NCI-H187 (cell line): ENCODE measurements at places on chromosomes 4 and X.

DNA sequence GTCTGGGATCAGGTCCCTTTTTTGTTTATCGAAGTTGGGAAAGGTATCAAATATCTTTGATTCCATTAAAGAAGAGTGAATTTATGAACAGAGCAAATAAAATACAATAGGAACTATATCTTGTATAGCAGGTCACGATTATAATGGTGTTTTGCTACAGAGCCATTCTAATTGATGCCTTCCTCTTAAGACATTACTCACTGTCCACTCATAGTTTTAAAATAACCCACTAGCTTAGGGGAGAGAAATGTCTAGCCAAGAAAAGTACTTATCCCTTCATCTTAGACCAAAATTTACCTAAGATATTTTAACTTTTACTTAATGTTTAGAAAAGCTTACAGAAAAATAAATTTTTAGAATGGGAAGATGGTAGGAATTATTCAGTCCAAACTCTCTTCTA is 112.0 kb upstream of the PABPC4L start:
- DNase-seq: no peak

GRCh38 chr4:113893546-113893945 is 85.9 kb downstream of the ARSJ start:
- no peak for DNase-seq

GRCh38 chrX:17531500-17531899 is 156.5 kb downstream of the NHS start:
- DNase-seq: no peak

GRCh38 chr4:48296365-48296764 is 26.7 kb upstream of the TEC start:
- no peak for DNase-seq

DNA sequence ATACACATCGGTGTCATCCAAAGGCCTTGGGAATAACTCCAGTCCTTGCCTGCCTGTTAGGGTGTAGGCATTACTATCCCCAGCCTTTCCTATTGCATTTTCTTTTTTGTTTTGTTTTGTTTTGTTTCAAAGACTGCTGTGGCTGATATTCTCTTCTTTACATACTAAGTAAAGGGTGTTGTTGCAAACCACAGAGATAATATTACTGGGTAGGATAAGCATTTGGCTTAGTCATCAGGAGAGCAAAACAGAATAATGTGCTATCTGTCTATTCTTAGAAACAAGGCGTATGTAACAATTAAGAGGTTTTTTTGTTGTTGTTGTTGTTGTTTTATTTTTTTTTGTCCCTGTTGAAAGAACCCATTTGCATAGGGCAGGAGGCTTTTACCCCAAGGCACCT is 41.8 kb downstream of the UGT2B28 start:
- no peak for DNase-seq

DNA sequence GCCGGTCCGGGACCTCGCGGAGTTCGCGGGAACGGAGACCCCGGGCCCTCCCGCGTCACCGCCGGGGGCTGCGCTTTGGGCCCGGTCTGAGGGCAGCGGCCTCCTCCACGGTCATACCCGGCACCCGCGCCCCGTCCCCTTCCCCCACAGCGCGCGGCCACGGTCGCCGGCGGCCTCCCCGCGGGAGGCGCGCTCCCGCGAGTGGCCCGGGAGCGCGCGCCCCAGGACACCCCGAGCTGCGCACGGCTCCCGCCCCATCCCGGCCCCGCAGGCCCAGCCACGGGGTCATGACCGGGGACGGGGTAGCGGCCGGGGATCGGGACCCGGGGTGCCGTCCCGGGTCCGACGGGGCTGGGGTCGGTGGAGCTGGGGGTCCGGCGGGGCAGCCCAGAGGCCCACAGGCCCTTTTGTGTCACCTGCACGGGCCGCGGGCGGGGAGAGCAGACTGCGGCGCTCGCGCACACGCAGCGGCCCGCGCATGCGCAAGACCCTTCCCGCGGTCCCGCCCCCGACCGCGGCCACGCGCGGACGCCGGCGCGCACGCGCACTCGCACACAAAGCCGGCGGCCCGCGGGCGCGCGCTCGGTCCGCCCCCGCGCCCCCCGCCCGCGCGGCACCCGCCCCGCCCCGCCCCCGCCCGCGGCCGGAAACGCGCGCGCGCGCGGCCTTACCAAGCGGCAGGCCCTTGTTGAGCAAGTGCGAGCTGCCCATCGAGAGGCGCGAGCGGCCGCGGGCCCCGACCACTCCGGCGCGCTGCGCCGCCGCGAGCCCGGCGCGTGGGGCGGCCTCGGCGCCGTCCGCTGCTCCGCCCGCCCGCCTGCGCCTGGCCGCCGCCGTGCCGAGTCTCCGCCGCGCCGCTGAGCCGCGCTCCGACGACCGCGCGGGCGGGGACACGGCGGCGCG is at the start of gene CTBP1:
Gene CTBP1, minus strand, starts transcription at position 886 of the 903 bp plus-strand sequence. CDS start 7,799 bp downstream, outside the sequence.
- peak; percentile 89 for DNase-seq

DNA sequence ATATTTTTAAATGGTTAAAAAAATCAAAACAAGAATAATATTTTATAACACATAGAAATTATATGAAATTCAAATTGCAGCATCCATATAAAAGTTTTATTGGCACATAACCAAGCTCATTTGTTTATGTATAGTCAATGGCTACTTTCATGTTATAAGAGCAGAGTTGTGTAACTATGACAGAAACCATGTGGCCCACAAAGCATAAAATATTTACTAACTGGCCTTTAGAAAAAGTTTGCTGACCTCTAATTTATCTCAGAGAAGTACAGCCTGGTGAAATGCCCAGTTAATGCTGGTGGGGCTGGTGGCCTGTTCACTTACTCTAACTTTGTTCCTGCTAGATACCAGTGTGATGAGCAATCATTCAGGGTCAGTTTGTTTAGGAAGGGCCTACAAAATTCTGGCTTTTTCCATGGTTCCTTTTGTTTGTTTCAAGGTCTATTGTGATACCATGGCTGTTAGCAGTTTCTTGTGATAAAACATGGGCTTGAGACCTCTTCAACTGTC is 104.6 kb downstream of the PPP1R2C start:
- no peak for DNase-seq

GRCh38 chr4:94641702-94642560 is 115.8 kb upstream of the BMPR1B start:
- DNase-seq: no peak

DNA sequence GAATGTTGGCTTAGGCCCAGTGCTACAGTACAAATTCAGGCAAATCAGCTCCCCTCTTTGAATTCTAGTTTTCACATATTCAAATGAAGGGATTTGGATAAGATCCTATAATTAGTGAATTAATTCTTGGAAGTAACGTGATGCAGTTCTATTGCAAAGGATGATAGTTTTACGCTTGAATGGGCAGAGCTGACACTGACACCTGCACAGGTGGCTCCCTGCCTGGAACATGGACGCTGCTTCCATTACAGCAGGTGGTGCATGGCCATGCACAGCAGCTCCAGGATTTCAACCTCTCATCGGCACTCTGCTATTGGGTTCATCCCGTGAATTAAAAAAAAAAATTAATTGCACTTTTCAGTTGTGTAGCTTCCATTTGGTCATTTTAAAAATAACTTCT is 28.4 kb upstream of the RPS6KA6 start:
- DNase-seq: no peak

- DNase-seq: peak; percentile 64
These were observed 66.2 kb downstream of the MAGEA1 start for GRCh38 chrX:153245288-153245731.

DNA sequence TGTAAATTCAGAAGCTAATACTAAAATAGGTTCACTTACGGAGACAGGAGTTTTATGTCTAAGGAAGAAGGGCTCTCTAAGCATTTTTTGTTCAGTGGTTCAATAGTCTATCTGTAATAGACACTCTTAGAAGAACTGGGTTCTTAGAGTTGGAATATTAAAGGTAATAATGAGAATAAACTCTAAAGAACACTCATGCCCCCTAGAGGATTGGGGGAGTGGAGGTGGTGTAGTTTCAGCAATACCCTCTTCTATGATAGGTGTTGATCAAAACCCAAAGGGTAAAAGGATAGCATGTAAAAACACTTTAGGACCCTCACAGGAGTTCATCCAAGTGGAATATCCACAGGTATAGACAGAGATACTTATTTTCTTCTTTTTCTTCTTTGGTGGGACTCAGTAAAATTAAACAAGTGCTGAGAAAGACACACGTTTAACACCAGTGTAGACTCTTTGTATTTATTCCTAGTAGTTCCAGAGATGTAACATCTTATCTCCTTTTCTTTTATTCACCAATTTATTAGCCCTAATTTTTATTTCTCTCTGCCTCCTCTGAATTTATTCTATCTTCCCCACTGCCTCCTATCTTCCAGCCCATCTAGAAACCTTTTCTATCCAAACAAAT is 25.7 kb upstream of the MND1 start:
- no peak for DNase-seq

- no peak for DNase-seq
These were observed 1.5 kb upstream of the PLAC1 start for GRCh38 chrX:134659761-134660160.
